Ureter (tissue), 1 donor: ENCODE measurements at places on chromosomes 12 and 14.

DNA sequence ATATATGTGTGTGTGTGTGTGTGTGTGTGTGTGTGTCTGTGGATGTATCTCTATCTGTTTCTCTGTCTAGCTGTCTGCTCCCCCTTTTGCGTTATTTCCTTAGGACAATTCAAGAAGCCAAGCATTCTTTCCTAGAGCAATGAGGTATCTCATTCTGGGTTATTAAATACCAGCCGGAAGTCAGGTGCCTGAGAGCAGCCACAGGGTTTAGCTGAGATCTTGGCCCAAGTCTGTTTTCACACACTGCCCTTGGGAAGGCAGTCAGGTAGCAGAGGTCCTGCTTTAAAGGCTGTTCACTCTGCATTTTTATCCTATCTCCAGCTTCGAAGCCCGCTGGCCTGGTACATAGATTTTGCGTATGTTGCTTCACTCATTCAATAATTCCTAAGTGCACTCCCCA is 76.8 kb downstream of the TSPAN9 start:
- no peak for DNase-seq

DNA sequence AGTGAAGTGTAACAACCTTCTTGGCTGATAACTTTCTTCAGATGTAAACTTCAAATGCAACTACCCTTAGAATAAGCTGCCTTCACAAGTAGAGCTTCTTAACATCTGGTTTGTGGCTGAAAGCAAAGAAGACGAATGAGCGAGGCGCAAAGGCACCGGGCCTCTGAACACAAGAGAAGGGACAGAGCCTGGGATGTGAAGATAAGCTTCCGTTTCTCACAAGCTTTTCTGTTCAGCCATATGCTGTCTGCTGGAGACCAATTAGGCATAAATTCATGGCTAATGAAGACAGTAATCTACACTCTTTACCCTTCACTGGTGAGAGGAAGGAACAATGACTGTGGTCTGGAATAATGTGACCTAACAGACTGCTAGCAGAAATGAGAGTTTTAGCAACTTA is 195.2 kb downstream of the ATXN7L3B start:
- no peak for DNase-seq

GRCh38 chr12:63822352-63822751 is 22.1 kb upstream of the SRGAP1 start:
- no peak for DNase-seq

DNA sequence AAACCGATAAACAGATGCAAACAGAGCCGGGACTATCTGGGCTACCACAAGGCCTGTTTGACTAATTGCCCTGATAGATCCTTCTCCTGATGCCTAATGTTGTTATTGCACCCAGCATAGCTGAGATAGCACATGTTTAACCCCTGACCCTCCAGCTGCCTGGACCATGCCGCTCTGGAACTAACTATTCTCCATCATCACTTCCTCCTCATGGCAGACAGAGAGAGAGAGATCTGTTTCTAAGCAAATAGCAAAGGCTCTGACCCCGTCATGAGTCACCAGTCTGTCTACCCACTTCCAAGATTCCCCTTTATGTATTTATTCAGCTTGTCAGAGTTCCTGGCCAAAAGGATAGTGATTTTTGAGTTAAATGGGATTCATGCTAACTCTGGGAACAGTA is 58.2 kb upstream of the FLRT2 start:
- DNase-seq: no peak

- DNase-seq: no peak
Observed at GRCh38 chr12:81998761-81999378, 239.7 kb upstream of the PPFIA2 start.

GRCh38 chr14:81509321-81509720 is 24.3 kb downstream of the SEL1L start:
- DNase-seq: no peak
